ENCODE measurements at places on chromosomes 7 and 10.
A peak's percentile ranks its signal among the peaks of the same experiment; 100 is the strongest.

DNA sequence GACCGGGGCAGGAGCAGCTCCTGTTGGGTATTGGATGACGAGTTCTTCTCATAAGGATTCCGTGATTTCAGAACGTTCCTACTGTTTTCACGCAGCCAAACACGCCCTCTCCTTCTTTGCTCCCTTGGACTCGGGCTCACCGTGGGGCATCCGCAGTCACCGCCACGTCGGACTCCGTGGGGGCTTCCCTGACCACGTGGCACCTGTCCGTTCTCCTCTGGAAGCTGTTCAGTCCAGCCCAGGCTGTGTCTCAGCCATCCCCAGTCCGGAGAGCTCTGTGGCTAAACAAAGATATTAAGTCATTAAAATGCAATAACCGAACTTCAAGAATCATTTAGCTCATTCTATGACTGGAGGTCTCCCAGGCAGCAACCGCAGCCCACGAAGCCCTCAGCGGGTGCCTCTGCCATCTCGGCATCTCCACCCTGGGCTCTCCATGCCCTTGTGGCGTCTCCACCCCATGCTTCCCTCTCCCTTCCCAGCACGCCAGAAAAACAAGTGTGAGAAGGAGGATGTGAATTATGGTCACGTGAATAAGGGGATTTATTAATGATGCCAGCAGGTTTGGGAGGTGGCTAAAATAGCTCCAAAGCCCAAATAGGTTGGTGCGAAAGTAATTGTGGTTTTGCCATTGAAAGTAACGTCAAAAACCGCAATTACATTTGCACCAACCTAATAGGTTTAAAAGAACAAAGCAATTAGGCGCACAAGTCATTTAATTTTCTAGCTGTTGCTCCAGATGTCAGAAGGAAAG is 224.6 kb upstream of the PPP2R2D start:
- no peak overlapping the region for H3K27ac ChIP-seq
- H3K4me1 ChIP-seq = no peaks in the 10 kb centered on the region
- H3K36me3 ChIP-seq = no peaks in the 10 kb centered on the region
- H3K27me3 ChIP-seq = no peaks in the 10 kb centered on the region
- no peak overlapping the region for H3K4me3 ChIP-seq
- DNase-seq = no peak

GRCh38 chr7:127447326-127447945 is 54.9 kb upstream of the ZNF800 start:
- no peaks in the 10 kb centered on the region for H3K4me1 ChIP-seq
- no peaks in the 10 kb centered on the region for H3K27me3 ChIP-seq
- no peaks in the 10 kb centered on the region for H3K36me3 ChIP-seq
- H3K27ac ChIP-seq = no peak overlapping the region
- DNase-seq = no peak
- H3K4me3 ChIP-seq = no peak overlapping the region

GRCh38 chr7:12719141-12719919 is 31.9 kb downstream of the ARL4A start:
- H3K4me3 ChIP-seq = no peak overlapping the region
- no peaks in the 10 kb centered on the region for H3K27me3 ChIP-seq

DNA sequence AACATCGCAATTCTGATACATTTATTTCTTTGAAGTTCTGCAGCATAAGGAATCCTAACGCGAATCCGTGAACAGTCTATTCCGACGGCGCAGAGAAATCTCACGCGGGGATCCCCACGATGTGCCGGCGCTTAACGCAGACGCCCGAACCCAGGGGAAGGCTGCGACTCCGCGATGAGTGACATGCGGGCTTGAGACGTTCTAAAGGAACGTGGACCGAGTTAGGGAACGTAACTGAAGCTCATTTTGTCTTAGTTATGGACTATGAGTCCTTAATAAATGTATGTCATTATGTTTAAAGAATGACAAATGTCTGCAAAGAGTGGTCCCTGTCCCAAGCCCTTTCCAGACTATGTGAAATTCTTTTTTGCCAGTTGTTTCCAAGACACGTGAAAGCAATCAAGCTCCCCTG is 995 bp upstream of the PARD3 start:
- H3K36me3 ChIP-seq = no peaks in the 10 kb centered on the region
- H3K27me3 ChIP-seq = no peaks in the 10 kb centered on the region
- H3K27ac ChIP-seq = peak overlapping the region; percentile 97
- H3K4me3 ChIP-seq = peak overlapping the region; percentile 92

DNA sequence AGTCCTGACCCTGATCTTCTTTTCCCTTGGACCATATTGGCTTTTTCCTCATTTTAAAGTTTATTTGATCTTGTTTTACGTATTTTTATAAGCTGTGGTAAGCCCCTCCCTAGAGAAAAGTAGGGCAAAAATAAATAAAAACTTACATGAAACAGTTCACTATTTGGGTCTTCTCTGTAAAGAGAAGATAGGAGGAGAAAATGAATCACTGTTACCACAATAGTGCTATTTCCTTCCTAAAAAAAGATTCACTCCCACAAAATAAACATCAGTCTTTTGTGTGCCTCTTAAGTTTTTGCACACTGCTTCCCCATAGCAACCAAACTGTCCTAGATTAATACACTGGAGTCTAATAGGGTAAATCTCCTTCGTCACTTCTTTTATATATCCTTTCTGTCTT is 1.4 kb upstream of the SVIL start:
- H3K36me3 ChIP-seq = peaks cover 14% of the 10 kb centered on the region
- no peak for DNase-seq
- H3K4me1 ChIP-seq = peaks cover 33% of the 10 kb centered on the region
- H3K27me3 ChIP-seq = no peaks in the 10 kb centered on the region
- H3K4me3 ChIP-seq = no peak overlapping the region

All from ascending aorta (tissue), 2 donors.